ENCODE measurements at places on chromosomes 3 and 15.

- DNase-seq = no peak
Measured at GRCh38 chr3:76986876-76987474, 52.9 kb upstream of the ROBO2 start.

GRCh38 chr15:67865766-67866165 is 25.9 kb upstream of the RNU6-1 start:
- DNase-seq = no peak

DNA sequence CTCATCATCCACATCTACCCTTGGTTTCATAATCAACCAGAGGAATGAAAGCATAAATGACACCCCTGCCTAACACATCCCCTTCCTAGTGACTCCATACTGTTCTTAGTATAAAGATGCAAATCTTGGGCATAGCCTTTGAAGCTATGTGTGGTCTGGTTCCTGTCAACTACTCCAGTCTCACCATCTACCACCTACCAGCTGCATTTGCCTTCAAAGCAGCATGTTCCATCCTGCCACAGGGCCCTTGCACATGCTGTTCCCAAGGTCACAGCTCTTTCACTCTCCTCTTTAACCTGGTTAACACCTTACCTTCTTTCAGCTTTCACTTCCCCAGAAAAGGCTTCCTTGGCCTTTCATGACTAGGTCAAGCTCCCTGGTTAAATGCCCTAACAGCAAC is 62.3 kb upstream of the ARHGEF3 start:
- no peak for DNase-seq

GRCh38 chr3:17840651-17841050 is 98.2 kb upstream of the TBC1D5 start:
- no peak for DNase-seq

- no peak for DNase-seq
Measured at GRCh38 chr3:56825567-56826438, 24.1 kb upstream of the ARHGEF3 start.

DNA sequence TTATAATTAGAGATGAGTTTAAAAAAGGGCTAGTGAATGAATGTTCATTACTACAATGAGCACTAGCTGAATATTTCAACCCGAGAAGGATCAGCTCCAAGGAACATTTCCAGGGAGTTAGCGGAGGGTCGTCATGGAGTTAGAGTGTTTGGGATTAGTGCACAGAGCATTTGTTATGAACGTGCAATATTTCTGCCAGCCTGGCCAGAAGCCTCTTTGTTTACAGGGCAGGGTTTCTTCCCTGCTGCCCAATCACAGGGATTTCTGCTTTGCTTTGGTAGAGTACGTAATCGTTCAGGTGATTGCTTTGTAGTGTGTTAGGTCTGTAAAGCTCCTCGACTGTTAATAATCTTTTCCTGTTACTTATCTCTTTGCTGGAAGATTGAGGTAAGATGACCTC is 5.9 kb downstream of the CGNL1 start:
- no peak for DNase-seq

GRCh38 chr3:30760040-30760695 is 134.3 kb downstream of the GADL1 start:
- no peak for DNase-seq

GRCh38 chr15:26260517-26261133 is 397.5 kb upstream of the ATP10A start:
- no peak for DNase-seq

GRCh38 chr15:67091071-67091979 is 25.9 kb downstream of the SMAD3 start:
- peak; percentile 63 for DNase-seq

DNA sequence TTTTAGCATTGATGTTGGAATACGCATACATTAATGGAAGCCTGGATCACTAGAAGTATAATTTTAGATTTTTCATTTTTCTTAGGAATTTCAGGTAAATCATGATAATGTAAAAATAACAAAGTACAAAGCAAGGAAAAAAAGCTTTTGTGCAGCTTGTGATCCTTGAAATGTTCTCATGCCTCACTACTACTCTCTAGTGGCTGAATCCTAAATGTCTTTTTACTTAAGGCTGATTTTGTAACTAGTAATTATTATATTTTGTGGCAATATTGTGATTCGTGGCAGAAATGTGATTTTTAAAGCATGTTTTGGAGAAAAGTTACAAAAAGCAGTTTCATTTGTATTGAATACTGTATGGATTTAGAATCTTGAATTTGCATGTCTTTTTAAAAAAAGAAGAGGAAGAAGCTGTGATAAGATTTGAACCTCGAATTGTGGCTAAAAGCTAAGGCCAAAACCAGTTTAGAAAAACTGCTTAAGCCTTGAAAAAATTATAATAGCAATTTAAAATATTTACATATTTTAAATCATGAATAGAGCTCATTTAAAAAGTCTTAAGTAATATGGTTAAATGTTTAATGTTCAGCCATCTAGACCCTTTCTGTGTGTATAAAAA is 39.0 kb downstream of the U2SURP start:
- no peak for DNase-seq

DNA sequence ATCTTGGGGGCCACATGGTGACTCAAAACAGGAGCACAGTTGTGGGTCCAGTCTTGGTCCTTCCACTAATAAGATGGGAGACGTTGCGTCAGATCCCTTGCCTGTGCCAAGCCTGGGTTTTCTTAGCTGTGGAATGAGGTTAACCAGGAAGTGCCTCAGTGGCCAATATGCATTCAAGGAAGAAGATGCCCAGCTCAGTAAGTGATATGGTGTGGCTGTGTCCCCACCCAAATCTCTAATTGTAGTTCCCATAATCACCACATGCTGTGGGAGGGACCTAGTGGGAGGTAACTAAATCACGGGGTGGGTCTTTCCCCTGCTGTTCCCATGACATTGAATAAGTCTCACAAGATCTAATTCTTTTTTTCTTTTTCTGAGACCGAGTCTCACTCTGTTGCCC is 6.4 kb downstream of the ALG1L2 start:
- DNase-seq = no peak

All from effector CD4-positive, alpha-beta T cell (primary cell).